A549 treated with dexamethasone at 1 μM for 4 hours (cell line): ENCODE measurements at places on chromosomes 16 and 17. TPM values are rescaled to one million over a fixed set of nuclear protein-coding genes. Genes with fewer than 3 reads are reported as not detected.

Gene SLC38A7
- total RNA-seq, result 17.1 to 19.5 TPM (median 18.5 TPM) in 5 replicates

Gene RNF40
- total RNA-seq, result 67.2 to 89.4 TPM (median 83.7 TPM) in 5 replicates

Gene FOXN1
- 0.02 to 0.03 TPM (median 0.02 TPM) in 3 of 5 replicates, not detected in the others for total RNA-seq

Gene ZG16
- total RNA-seq, result not detected in 5 replicates

Gene KRT20
- total RNA-seq, result 0.11 to 0.49 TPM (median 0.19 TPM) in 5 replicates

Gene CHD9
- total RNA-seq, result 13.0 to 22.3 TPM (median 17.5 TPM) in 5 replicates

Gene MGAT5B
- total RNA-seq, result 13.7 to 21.3 TPM (median 20.9 TPM) in 5 replicates

Gene NUP88
- 88.1 to 107 TPM (median 91.3 TPM) in 5 replicates for total RNA-seq

Gene RAMP2
- total RNA-seq, result 0.67 to 1.5 TPM (median 0.77 TPM) in 5 replicates

Gene OTOP3
- not detected in 5 replicates for total RNA-seq
